ENCODE measurements at places on chromosomes 13 and 19.

GRCh38 chr19:31105761-31106160 is 243.5 kb downstream of the TSHZ3 start:
- no peak for DNase-seq

GRCh38 chr13:109941951-109942350 is 155.6 kb upstream of the IRS2 start:
- DNase-seq, result no peak

GRCh38 chr13:113927661-113928581 is 46.0 kb downstream of the C13orf46 start:
- DNase-seq, result no peak

- DNase-seq, result no peak
These were observed 47.4 kb upstream of the PCDH20 start for GRCh38 chr13:61463024-61463423.

- DNase-seq, result no peak
These were observed 1.8 kb downstream of the CDX2 start for GRCh38 chr13:27967203-27967735.

DNA sequence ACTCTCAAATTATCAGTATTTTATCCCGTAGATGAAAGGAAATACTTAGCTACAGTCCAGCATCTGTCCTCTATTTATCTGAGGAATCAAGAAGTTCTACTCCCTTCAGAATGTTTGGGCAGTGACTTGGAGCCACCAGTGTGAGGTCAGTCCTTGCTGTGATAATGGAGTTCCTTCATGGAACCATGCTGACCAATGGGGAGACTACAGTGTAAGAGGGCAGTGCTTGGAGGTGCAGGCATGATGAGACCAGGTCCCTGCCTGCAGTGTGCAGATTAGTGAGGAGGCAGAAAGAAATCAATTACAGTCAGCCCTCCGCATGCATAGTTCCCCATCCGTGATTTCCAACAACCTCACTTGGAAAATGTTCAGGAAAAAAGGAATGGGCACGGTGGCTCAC is at the start of gene C19orf18:
Gene C19orf18 (minus strand): TSS at position 101 of the 400 bp plus-strand sequence. CDS start 102 bp downstream, outside the sequence.
- DNase-seq, result no peak

GRCh38 chr19:43607238-43608205 is 4.4 kb upstream of the SRRM5 start:
- no peak for DNase-seq

- DNase-seq, result no peak
These were observed 793.7 kb upstream of the ARGLU1 start for GRCh38 chr13:107361666-107362065.

- DNase-seq, result peak; percentile 84
These were observed 1.5 kb downstream of the ERF start for GRCh38 chr19:42253245-42254088.

GRCh38 chr13:100131863-100132574 is 43.1 kb downstream of the PCCA start:
- DNase-seq, result no peak

DNA sequence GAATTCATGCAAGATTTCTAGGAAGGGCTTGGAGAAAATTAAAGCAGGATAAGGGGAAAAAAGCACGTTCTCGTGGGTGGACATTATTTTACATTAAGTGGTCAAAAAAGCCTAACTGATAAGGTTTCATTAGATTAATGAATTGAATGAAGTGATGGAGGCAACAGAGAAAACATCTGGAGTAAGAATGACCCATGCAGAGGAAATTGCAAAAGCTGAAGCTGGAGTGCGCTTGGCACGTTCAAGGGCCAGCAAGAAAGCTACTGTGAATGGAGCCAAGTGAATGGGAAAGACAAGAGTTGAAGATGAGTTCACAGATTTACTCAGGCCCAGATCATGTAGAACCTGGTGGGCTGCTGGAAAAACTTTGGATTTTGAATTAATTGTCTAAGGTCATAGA is 777.9 kb downstream of the DACH1 start:
- no peak for DNase-seq

DNA sequence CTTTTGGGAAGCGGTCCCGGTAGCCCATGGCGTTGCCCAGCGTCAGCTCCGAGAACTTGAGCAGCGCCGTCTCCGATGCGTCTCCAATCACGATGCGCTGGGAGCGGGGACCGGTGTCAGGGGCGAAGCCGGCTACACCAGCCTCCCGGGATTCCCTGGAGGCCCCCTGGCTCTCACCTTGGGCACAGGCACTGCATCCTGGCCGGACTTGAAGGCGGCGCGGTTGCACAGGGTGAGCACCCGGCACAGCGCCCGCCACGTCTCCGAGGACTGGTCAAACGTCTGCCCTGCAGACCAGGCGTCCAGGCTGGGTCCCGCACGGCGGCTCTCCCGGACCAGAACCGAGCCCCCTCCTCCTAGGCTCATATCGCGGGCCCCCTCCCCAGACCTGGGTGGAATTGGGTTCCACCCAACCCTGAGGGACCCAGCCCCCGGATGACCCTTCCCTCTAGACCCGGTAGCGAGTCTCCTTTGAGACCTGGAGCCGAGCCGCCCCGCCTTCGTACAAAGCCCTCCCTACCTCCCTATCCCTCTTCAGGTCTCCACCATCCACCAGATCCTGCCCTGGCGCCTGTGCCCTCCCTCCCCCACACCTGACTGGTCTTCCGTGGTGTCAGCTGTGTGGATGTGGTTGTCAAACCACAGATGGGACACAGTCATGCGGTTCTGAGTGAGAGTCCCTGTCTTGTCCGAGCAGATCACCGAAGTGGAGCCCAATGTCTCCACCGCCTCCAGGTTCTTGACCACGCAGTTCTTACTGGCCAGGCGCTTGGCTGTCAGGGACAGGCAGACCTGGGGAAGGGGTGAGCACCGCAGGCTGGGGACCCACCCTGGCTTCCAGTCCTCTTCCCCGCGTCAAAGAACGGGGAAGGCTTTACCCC is 4.8 kb downstream of the ATP4A start:
- DNase-seq, result no peak

- peak; percentile 58 for DNase-seq
These were observed 16.1 kb downstream of the ZFR2 start for GRCh38 chr19:3852614-3853254.

DNA sequence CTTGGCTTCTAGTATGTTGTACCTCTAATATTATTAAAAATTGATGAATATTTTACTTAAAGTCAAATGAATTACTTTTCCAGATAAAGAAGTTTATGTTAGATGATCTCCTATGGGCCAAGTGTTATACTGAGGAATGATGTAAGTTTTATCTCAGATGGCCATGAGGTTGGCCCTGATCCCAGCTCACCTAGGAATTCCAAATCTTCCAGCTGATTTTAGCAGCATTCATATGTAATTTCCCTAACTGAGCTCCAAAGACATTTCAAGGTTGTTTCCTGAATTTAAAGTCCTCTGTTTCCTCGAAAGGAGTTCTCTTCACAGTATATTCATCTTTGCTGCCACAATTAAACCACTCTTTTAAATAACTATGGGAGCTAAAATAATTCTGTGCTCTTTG is 1670.4 kb upstream of the SPRY2 start:
- DNase-seq, result no peak

- DNase-seq, result no peak
These were observed 81.2 kb downstream of the COL4A2 start for GRCh38 chr13:110388108-110388943.

GRCh38 chr19:4328243-4328990 is 10.2 kb downstream of the STAP2 start:
- peak; percentile 95 for DNase-seq

DNA sequence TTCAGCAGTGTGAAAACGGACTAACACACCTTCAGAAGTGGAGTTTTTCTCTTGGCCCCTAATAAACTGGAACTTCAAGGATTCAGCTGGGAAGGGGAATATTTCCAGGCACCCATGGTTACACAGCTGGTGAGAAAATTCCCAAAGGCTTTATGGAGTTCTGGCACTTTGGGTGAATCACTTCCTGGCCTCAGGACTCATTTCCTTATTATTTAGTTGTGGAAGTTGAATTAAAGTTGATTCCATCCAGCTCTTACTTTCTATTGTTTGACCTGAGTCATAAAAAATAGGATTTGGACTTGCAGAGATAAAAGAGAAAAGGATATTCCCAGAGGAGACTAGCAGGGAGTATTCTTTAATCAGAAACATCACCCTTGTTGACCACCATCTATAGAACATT is 882.1 kb downstream of the UQCRFS1 start:
- DNase-seq, result no peak

DNA sequence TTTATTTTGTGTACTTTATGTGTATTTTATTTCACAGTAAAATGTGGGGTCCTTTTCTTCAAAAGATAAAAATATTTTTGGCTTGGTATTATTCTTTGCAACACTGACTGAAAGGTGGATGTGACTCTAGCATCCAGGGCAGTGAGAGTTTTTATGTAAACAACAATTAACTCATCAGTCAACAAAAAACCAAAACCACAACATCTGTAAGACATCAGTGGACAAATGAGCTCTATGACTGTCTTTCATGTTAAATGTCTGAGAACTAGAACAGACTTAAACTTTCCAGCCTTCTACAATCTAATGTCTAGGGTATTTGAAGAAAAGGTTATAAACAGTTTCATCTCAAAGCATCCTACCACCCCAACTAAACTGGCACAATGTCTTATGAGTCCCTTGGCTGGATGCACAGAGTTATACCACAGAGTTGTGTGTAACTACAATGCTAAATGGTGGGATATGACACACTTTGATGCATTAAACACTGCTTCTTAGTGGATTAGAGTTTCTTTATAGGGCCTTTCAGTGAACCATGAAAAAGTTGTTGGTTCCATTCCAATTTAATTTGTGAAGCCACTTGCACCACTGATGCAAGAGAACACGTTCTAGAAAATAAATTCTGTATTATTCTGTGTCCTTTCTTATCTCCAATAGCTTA is 544.2 kb upstream of the KLF12 start:
- no peak for DNase-seq

- DNase-seq, result no peak
These were observed 118.5 kb downstream of the ABCC4 start for GRCh38 chr13:95182570-95183265.

GRCh38 chr19:3818466-3818865 is 32.3 kb upstream of the MATK start:
- no peak for DNase-seq

DNA sequence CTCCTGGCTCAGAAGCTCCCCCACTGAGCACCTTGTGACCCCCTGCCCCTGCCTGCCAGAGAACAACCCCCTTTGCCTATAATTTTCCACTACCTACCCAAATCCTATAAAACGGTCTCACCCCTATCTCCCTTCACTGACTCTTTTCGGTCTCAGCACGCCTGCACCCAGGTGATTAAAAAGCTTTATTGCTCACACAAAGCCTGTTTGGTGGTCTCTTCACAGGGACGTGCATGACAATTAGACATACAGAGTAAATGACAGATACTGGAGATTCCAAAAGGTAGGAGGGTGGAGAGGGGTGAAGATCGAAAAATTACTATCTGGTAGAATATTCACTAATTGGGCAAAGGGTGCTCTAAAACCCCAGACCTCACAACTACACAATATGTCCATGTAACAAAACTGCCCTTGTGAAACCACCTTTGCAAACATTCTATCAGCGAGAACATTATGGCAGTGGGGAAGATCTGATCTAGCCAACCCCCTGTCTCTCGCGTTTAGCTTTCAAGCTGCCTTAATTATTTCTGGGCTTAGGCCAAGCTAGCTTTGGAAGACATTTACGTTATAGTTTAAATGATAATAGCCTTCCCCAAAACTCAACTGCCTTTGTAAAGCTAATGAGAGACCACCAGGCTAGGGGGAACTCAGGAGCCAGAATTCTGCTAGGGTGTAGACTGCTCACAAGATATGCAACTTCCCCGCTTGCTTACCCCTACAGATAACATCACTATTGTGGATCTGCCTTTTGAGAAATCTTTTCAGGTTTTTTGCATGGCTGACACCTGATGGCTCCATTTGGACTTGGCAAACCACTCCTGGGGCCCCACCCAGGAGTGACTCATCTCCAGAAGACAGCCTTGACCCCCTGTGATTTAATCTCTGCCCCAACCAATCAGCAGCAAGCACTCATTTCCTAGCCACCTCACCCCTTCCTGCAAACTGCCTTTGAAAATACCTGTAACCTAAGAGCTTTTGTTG is 1534.0 kb upstream of the SPRY2 start:
- DNase-seq, result no peak

GRCh38 chr19:46537136-46538097 is 41.8 kb upstream of the PNMA8B start:
- peak; percentile 75 for DNase-seq

DNA sequence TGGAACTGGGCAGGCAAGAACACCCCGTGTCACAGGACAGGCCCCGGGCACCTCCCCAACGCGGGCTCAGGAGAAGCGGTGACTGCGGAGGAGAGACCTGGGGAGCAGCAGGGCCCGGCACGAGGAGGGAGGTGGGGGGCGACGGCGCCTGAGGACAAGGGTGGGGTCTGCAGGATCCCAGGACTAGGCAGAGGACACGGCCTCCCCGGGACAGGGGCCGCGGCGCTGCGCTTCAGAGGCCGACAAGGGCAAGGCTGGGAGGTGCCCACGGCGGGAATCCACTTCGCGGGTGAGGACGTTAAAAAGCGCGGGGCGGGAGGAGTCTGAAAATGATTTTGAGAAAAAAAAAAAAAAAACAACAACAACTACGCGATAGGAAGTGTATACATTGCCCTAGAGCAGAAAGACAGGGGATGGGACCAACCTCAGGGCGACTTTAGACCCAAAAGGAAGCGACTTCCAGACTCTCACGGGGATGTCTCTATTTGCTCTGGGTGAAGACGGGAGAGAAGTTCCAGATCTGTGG is 44.9 kb downstream of the ZNF611 start:
- DNase-seq, result peak; percentile 66

GRCh38 chr13:24288870-24289269 is 20.5 kb upstream of the C1QTNF9 start:
- no peak for DNase-seq

DNA sequence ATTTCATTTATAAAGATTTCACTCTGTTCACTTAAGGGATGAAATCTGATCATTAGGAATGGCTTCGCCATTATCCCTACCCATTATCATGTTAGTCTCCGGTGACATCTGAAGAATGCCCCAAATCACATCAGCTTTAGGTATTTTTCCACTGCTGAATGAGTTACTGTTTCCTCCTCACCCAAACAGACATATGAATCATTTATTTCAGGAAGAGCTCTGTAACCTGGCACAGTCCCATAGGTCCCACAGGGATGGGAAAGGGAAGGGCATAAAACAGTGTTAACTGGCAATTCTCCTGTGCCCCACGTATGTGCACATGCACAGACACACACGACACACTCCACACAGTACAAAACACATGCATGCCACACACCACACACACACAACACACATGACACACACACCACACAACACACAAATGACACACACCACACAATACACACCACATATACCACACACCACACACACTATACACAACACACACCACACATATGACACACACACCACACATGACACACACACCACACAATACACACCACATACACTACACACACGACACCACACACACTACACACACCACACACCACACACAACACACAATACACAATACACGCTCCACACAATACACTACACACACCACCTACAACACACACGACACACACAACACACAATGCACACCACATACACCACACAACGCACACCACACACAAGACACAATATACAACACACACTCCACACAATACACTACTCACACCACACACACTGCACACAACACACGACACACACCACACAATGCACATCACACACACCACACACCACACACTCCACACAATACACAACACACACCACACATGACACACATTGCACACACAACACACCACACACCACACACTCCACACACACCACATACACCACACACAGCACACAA is 15.4 kb downstream of the TMEM255B start:
- DNase-seq, result no peak
